Activated CD4-positive, alpha-beta T cell treated with anti-CD3 and anti-CD28 coated beads for 24 hours (primary cell): ENCODE measurements at places on chromosomes 13 and 19.

- DNase-seq, result no peak
Observed at GRCh38 chr13:59519819-59520218, 643.9 kb downstream of the DIAPH3 start.

- no peak for DNase-seq
Observed at GRCh38 chr13:107379407-107380155, 811.6 kb upstream of the ARGLU1 start.

DNA sequence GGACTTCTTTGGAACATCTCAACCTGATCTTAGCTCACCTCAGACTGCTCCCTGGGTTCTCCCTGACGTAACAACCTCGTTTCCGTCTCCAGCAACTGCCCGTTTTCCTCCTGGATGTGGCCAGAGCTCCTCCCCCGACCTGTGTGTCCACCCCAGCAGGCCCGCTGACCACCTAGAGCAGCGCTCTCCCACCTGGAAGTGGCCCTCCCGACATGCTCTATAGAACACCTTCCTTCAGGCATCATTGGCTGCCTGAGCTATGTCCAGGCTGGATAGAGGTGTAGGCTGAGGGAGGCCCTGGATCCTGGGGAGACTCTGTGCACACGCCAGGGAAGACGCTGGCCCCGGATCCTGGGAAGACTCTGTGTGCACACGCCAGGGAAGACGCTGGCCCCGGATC is 81.3 kb downstream of the TEX29 start:
- no peak for DNase-seq

DNA sequence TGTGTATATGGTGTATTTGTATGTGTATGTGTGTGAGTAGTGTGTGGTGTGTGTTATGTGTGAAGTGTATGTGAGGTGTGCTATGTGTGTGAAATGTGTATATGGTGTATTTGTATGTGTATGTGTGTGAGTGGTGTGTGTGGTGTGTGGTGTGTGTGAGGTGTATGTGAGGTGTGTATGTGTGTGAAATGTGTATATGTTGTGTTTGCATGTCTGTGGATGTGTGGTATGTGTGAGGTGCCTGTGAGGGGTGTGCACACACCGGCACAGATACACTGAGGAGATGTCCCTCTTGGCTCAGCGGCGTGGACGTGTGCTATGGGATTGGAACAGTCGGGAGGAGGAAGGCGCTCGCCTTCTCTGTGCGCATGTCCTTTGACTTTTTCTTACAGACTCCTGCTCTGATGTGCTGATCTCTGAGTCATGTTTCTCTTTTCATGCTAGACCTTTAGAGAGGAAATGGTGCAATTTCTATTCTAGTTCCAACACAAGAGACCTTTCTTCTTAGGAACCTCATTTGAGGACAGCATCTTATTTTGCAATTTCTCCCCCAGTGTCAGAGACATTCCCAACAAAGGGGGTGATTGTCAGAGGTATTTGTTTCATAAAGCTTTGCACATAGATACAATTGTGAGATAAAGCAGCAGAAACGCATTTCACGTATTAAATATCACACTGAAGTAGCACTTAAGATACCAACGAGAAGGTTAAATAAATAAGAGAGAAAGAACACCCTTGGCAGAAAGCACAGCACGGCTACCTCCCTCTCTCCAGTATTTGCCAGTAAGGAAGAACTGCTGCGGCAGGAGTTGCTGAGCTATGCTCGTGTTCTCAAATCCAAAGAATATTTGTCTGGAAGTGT is 11.3 kb upstream of the TNFRSF19 start:
- no peak for DNase-seq

DNA sequence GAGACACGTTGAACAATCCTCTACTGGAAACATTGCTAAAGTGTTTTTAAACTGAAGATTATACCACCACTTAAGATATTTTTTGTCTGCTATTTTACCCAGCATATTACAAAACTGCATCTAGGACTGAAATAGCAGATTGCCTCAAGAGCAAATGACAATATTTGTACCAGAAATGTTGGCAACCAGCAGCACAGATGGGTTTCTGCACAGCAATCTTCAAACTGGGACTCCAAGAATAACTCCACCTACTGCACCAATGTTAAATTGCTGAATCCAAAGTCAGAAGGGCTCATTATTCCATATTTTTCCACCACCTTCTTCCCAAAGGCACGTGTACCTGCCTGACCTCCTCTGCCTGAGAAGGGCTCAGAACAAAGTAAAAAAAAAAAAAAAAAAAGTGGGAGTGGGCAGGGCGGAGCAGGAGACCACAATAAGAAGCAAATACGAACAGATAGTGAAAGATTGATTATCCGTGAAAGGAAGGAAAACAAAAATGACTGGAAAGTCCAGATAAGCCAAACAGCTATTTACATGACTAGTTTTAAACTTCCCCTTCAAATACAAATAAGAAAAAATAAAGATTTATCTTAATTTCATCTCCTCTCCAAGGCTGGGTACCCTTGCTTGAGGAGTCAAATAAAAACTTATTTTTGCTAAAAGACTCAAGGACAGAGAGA is 79.4 kb downstream of the FOXO1 start:
- DNase-seq, result no peak

GRCh38 chr19:1956868-1957492 is 16.0 kb downstream of the CSNK1G2 start:
- DNase-seq, result no peak

GRCh38 chr19:37977992-37978391 is 71.0 kb downstream of the SIPA1L3 start:
- no peak for DNase-seq

DNA sequence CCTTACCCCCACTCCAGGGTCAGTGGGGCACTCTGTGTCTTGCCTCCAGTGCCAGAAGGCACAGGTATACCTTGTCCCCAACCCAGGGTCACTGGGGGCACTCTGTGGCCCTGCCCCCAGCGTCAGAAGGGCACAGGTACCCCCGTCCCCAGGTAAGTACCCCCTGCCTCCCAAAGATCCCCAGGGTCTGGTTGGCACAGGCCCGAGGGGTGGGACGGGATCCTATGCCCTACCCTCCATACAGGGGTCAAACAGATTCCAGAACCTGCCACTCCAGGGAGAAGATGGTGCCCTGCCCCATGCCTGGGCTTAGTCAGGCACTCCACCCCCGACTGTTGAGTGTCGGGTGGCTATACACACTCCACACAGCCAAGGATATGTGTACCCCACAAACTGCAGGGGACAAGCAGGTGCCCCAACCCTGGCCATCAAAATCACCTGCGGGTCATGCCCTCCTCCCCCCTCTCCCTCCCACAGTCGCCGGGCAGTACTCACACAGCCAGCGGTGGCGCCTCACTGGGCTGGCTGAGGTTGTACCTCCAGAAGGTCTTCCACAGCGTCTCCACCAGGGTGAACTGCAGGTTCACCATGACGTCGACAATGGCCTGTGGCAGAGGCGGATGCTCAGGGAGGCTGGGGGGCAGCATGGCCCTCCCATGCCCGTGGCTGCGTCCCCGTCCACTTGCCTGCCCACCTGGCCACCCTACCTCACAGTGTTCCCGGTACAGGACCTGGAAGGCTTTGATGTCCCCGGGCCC is 13.8 kb downstream of the DCAF15 start:
- DNase-seq, result no peak

- no peak for DNase-seq
Observed at GRCh38 chr13:99896369-99897075, 75.0 kb downstream of the ZIC5 start.

DNA sequence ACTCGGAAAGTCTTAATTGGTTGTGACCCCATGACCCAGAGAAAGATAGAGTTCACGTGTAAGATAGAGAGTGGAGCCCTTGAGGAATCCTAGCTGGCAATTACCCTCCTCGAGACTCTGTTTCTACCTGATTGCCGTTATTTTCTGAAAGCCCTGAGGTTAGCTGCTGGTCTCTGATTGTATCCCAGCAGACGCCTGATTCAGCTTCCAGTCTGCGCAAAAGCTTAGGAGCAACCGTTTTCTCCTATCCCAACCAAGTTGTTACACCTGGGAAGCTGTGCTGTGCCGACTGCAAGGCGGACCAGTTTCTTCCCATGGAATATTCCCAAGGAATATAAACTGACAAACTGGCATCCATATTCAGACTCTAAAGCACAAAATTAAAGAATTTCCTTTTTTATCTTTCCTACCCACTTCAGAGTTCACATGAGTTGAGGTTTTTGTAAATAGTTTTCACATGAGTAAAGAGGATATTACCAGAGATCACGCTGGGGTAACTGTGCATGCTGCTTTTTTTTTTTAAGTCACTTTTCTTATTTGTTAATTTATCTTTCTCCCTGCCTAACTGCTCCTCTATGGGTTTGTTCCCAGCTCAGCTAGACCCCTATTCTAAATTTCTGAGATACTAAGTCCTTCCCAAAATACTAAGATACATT is 1.5 kb upstream of the TRPC4 start:
- DNase-seq, result no peak

GRCh38 chr19:34838753-34839431 is 65.9 kb upstream of the ZNF599 start:
- peak; percentile 19 for DNase-seq

GRCh38 chr19:34555447-34555846 is 73.9 kb downstream of the WTIP start:
- DNase-seq, result no peak

DNA sequence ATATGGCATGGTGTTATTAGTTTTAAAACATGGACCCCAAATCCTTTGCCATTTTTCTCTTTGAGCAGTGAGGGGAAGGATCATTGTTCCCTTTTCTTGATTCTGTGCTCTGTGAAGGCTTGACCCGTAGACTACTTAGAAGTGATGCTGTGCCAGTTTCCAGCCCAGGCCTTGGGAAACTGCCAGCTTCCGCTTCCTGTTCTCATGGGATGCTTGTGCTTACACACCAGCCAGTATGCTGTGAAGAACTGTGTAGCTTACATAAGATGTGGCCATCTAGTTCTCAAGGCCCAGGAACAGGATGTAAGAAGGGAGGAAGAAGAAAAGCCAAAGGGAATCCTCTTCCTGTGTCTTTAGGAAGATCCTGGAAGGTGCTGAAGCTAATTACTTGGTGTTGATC is 180.9 kb downstream of the PCCA start:
- DNase-seq, result no peak

- no peak for DNase-seq
Observed at GRCh38 chr13:27001705-27002104, 169.9 kb downstream of the USP12 start.

DNA sequence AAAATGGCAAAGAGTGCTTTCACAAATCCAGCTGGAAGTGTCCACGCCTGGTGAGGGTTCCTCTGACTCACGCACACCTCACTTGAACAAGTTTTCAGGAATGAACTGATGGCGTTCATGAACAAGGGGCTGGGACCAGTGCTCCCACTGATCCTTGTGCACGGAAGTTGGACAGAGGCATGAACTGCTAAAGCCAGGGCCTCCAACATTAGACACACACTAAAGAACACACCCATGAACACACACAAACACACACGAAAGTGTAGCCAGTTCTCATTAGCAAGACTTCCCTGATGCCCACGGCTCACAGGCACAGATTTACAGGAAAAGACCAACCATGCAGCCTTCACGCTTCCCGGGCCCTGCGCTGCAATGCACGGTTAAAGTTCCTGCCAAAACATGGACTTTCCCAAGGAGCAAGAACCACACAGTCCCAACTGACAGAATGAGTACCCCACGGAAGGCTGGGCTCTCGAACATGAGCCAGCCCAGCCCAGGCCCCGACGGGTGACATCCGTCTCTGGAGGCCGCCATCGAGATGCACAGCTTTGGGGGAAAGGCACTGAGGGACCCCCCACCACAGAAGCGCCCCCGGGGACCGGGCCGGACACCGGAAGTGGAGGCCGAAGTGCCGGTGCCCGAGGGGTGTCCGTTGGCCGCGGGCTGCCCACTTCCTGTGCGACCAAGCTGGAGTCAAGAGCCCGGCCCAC is 808 bp downstream of the DNMT1 start:
- DNase-seq, result peak; percentile 13

DNA sequence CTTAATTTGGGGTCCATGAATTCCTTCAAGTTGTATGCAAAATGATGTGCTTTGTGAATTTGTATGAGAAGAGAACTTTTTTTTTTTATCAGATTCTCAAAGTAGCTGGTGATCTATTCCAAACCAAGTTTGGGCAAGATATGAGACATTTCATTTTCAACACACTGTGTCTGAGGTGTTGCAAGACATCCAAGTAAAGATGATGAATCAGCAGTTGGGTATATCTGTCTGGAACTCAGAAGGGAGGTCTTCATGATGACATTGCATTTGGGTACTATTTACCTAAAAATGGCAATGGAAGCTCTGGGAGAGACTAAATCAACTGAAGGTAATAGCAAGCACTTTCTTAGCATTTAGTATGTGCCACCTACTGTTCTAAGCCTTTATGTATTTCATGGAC is 2.8 kb downstream of the FAM124A start:
- no peak for DNase-seq

GRCh38 chr19:18915639-18916038 is 3.5 kb downstream of the COPE start:
- no peak for DNase-seq

DNA sequence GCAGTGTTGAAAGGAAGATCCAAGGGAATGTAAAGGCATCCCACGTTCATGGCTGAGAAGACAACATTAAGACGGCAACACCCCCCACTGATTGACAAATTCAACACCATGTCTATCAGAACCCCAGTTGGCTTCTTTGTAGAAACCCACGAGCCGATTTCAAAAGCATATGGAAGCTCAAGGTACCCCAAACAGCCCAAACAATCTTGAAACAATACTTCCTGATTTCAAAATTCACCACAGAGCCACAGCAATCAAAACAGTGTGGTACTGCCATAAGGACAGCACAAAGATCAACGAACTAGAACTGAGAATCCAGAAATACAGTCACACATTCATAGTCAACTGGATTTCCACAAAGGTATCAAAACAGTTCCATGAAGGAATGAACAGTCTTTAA is 6.2 kb downstream of the MIER2 start:
- DNase-seq, result no peak

DNA sequence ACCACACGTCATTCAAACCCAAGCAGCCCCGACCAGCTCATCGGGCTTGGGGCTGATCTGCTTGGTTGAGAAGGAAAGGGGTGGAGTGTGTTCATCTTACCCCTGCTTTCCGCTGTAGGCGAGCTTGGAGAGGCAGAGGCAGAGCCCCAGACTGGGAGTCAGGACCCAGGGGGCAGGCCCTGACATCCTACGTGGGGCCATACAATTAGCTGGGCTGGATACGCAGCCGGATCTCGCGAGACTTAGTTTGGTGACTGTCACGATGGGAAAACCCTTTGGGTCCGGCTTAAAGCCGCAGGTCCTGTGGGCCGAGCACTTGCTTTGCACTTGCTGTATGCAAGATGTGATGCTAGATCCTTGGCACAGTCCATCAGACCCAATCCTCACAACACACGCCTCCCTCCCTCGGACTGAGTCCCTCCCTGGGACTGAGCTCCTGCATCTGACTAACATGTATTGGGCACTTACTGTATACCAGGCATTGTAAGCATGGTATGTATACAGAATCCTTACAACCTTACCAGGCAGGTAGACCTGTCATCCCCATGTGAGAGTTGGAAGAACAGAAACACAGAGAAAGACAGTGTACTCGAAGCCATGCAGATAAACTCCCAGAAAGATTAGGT is 3.7 kb downstream of the CEACAM16 start:
- DNase-seq, result no peak

GRCh38 chr19:29699861-29700260 is 15.2 kb downstream of the C19orf12 start:
- no peak for DNase-seq

DNA sequence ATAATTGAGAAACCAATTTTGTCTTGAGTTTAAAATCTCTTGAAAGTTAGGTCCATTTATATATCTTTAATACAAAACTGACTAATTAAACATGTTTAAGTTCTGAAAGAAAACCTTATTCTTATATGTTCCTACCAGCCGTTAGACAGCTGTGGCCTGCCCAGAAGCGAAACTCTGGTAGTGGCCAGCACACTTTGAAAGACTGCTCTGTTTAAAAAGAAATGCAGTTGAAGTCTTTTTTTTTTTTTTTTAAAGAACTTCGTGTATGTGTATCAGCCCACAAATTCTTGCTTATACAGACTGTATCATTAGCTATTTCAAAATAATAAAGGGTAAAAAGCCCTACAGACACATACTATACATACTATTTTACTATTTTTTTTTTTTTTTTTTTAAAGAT is 34.0 kb downstream of the KCTD4 start:
- no peak for DNase-seq
